ENCODE measurements at places on chromosomes 4 and X. TPM values are rescaled to one million over a fixed set of nuclear protein-coding genes. Genes with fewer than 3 reads are reported as not detected.
A peak's percentile ranks its signal among the peaks of the same experiment; 100 is the strongest.

Gene MAPK10
- 35.5 TPM for total RNA-seq

Gene MAGEA1
- total RNA-seq = not detected

Gene NEUROG2
- total RNA-seq = not detected

Gene CEP135
- 6.3 TPM for total RNA-seq

Gene SMR3B
- total RNA-seq = not detected

Gene RAB41
- total RNA-seq = not detected

Gene COQ2
- 11.0 TPM for total RNA-seq

DNA sequence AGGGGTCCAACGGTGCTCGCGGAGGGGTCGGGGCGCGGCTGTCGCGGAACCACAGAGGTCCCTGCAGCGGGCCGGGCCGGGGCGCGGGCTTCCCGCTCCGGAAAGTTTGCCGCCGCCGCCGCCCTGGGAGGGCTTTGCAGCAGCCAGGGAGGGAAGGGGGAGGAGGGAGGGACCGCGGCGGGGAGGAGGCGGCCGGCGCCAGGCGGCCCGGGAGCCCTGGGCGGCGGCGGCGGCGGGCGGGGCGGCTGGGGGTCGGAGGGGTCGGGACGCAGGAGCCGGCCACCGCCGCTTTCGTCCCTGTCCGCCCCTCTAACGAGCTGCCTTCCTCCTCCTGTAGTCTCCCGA lies 375 bp downstream of the FGFR3 start:
- DNase-seq = peak; percentile 79

- DNase-seq = no peak
These were observed 84.4 kb downstream of the CFAP299 start for GRCh38 chr4:80419946-80420345.

DNA sequence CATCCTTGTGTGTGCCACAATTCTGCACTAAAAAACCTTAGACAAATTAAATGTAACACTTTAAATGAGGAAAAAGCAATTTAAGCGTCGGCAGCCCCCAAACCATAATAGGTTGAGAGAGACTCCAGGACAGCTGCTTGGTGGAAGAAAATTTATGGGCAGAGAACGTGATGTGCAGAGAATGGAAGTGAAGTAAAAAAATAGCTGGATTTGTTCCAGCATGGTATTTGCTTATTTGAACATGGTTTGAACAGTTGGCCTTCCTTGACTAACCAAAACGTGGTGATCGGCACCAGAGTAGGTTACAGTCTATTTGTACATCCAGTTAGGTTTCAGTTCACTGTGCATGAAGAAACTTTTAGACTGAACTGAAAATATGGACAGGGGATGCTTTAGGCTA lies 343.0 kb upstream of the CPEB2 start:
- no peak for DNase-seq

DNA sequence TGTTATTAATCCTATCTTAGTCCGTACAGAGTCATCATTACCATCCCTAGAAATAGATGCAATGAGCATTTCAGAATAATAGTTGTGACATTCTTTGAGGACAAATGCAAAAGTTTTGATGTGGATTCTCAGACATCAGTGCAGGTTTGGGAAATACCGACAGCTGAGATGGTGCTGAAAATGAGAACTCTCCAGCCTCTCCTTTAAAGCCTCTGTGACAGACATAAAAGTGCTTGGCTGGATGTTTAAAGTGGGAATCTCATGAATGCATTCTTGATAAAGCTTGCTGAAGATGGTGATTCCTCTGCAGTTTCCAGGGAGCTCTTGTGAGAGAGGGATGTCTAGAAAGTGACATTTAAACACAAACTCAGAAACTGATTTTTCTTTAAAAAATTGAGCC lies 35.0 kb upstream of the SLC7A11 start:
- no peak for DNase-seq

- no peak for DNase-seq
These were observed 14.7 kb downstream of the WDR44 start for GRCh38 chrX:118360429-118361125.

DNA sequence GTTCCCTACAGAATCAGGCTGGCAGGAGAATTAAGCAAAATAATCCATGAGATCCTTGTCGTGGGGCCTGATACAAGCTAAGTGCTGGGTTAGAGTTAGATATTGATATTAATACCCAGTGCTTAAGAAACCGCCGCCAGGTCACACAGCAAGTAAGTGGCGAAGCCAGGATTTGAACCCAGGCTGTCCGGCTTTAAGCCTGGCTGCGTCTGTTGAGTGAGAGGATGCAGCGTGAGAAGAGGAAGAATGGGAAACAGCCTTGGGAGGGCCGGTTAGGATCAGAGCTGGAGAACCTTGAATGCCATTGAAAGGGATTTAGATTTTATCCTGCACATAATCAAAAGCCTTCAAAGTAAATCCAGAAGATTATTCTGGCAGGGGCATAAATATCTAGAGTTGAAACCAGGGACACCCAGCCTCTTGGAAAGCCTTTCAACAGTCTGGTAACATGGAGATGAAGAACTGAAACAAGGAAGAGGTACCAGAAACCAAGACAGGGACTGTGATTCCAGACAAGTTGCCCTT lies 64.8 kb upstream of the HELT start:
- no peak for DNase-seq

GRCh38 chrX:22575161-22575845 lies 302.6 kb downstream of the CBLL2 start:
- DNase-seq = no peak

DNA sequence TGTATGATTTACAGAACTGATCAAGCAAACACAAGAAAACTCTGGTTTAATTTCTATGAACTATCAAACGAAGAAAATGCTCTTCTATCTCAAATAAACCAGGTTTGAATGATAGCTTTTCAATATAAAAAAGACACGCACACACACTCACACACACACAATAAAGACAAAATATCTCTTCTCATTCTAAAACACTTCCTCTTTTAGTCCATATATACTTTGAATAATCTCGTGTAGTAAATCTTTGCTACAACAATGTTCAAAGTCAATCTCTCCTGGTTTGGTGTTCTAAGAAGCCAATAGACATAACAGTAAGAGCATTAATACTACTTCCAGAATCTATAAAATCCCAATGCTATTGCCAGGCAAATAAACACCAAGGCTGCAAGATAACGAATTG lies 13.3 kb downstream of the CXCL2 start:
- DNase-seq = no peak

DNA sequence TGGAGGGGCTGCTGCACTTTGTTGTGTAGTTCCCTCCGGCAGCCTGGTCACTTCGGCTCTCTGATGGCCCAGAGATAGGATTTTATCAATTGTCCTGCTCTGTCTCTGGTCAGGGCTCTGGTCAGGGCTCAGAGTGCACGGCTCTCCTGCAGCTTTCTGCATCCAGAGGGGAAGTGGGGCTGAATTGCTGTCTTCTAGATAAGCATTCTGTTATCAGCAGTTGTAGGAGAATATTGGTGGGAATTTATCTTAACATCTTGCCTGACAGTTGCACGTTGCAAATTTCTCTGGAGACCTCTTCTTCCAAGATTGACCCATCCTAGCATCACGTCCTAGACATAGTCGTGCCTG lies 62.8 kb downstream of the FAM193A start:
- no peak for DNase-seq

GRCh38 chrX:129193357-129193756 lies 329.9 kb downstream of the SMARCA1 start:
- DNase-seq = no peak

DNA sequence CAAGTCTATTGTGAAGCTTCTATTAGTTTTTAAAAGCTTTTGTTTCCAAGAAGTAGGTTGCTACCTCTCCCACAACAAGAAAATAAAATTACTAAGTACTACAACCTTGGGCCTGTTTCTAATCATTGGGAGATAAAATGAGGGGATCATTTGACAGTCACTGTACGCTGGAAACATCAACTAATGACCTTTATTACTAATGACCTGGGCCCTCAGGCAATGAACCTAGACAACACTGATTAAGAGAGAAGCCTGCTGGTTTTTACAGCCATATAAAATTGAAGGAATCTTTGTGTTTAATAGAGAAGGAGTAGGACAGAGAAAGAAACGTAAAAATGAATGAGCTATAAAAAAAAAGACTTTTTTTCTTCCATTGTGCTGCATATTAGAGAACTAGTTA lies 1000.9 kb downstream of the STPG2 start:
- no peak for DNase-seq

- DNase-seq = no peak
These were observed 11.1 kb downstream of the TREX2 start for GRCh38 chrX:153434801-153435200.

Measured in Peyer's patch (tissue), 4 donors.